ENCODE measurements at places on chromosomes 6 and 20.

DNA sequence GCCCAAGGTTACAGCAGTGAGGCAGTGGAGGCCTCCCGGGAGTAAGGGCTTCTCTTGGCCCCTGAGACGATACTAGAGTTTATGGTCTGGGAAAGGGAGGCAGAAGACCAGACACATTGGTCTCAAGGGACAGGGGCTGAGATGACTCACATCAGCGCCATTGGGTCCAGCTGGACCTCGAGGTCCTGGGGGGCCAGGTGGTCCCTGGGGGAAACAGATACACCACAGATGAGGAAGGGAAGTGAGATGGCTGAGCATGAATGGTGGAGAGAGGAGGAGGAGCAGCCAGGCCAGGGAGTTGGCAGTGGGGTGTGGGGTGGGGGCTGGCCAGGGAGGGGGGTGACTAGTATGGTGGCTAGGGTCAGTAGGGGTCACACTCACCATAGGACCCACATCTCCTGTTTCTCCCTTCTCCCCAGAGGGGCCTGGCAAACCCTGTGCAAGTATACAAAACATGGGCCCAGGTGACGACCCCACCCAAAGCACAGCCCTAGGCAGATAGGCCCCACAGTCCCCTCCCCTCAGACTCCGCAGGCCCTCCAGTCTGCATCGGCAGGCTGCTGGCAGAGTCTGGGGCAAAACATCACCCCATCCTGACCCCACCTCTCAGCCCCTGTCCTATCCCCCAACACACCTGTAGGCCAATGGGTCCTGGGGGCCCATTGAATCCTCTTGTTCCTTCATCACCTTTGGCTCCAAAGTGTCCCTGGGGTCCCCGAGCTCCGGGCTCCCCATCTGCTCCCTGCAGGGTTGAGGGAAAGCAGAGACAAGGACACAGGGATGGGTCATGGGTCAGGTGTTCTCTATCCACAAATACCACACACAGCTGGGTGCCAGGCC, 21.9 kb downstream of the COL11A2 start:
- no peak for DNase-seq

GRCh38 chr6:148935705-148936435, 189.0 kb downstream of the UST start:
- DNase-seq = no peak

DNA sequence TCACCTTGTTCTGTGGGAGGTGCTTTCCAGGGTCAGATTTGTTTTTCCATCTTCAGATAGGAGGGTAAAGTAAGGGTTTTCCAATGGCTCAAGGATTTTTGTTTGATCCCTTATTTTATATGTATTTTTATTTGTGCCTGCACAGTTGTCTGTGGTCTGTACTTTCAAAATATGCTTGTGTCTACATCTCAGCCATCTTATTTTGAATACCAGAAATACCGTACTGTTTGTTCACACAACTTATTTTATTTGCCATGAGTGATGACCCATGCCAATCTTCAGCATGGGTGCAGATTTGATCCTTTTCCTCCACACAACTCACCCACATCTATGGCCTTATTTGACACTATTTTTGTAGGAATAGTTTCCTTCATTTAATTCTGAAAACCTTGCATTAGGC, 72.2 kb upstream of the PTCHD4 start:
- DNase-seq = no peak

- DNase-seq = no peak
Observed at GRCh38 chr6:166707045-166707444, 80.0 kb upstream of the RPS6KA2 start.

DNA sequence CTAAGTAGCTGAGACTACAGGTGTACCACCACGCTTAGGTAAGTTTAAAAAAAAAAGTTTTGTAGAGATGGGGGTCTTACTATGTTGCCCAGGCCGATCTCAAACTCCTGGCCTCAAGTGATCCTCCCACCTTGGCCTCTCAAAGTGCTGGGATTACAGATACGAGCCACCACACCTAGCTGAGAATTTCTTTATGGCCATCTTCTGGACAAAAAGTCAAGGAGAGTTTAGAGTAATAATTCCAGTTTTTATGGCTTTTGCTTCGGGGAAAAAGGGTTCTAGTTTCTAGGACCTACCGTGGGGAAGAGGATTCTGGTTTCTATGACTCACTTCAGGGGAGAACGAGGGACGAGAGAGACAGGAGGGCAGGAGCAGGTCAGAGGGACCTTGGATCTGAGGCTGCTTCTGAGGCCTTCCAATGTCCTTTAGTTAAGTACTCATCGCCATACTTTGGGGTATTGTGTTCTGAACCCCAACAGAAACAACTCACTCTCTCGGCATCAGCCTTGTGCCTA, 69.3 kb upstream of the IER3 start:
- DNase-seq = no peak

All from stimulated activated CD8-positive, alpha-beta memory T cell treated with anti-CD3 and anti-CD28 coated beads, Interleukin-15, amount 100 ng/mL, for 4 hours (primary cell).